ENCODE measurements at places on chromosomes 3 and 15.

GRCh38 chr3:72679540-72680198, 168.6 kb downstream of the SHQ1 start:
- DNase-seq = no peak

GRCh38 chr15:60975218-60975617, 253.9 kb downstream of the RORA start:
- no peak for DNase-seq

DNA sequence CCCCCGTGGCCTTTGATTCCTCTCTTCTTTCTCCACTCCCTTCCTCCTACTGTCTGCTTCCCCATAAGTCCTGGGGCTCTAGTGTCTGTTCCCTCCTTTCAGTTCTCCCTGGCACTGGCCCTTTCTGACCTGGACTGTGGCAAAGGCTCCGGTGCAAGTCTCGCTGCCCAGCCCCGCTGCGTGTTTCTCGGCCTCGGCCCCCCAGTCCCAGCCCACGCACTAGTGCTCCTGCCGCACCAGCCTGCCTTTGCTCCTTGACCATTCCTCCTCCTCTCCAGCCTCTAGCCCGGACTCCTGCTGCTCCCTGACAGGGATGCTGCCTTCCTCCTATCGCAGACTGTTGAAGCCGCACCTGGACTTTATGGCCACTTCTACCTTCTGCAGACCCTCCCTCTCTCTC, 2.1 kb downstream of the TM6SF1 start:
- no peak for DNase-seq

DNA sequence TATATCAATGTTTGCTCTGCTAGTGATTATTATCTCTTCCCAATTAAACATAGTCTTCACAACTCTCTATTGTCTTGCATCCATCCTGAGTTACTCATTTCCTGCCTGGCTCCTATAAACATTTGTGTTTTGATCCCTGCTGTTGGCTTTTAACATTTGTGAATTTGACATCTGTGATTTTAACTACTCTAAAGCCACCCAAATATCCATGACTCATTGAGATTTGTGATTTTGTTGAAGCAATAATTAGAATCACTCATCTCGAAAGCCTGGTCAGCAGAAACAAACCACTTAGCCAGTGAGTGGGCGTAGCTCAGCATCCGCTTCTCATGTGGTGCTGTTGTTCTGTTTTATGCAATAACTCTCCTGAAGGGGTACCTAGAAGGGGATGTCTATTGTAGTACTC, 174.3 kb upstream of the ZBTB20 start:
- no peak for DNase-seq

All from stimulated activated CD4-positive, alpha-beta T cell treated with anti-CD3 and anti-CD28 coated beads, Interleukin-1b, Interleukin-23, amount 100 ng/mL, for 4 hours (primary cell).